ENCODE measurements at places on chromosomes 1 and 21. TPM values are rescaled to one million over a fixed set of nuclear protein-coding genes. Genes with fewer than 3 reads are reported as not detected.

LCE2A gene
- not detected for total RNA-seq

FCRL6 gene
- total RNA-seq, result not detected

CCDC17 gene
- 2.2 TPM for total RNA-seq

TIE1 gene
- 0.28 TPM for total RNA-seq

AZIN2 gene
- 2.4 TPM for total RNA-seq

CGN gene
- total RNA-seq, result 10.2 TPM

DNA sequence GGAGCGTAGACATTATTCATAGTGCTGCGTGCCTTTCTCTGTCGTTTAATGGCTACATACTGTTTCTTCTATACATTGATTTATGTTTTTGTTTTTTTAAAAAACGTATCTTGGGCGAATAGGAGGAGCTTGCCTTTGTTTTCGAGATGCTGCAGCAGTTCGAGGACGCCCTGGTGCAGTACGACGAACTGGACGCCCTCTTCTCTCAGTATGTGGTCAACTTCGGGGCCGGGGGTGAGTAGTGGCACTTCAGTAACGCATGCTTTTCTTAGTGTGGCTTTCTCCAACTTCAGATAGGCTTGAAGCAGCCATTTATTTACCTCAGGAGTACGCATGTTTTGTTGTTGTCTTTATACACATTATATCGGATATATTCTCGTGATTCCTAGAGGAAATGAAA, 46.9 kb downstream of the TRAPPC10 start:
- DNase-seq, result no peak

DNA sequence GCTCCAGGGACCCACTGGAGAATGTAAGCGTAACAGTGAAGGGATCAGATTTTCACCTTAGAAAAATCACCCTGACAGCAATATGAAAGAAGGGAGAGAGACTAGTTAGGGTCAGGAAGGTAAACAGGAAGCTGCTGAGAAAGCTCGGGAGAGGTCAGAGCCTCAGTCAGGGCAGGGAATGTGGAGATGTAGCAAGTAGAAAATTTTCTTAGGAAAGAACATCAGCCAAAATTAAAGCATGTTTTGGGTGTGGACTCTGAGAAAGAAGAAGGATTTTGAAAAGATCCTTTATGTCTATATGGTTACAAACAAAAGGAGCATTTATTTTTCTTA, 16.7 kb upstream of the ERICH3 start:
- no peak for DNase-seq

GRCh38 chr1:205373022-205373797, 16.5 kb upstream of the KLHDC8A start:
- DNase-seq, result no peak

- DNase-seq, result no peak
Observed at GRCh38 chr1:33512226-33513011, 40.0 kb downstream of the ZSCAN20 start.

GRCh38 chr1:9293533-9294404, 1.1 kb downstream of the SPSB1 start:
- DNase-seq, result no peak

DNA sequence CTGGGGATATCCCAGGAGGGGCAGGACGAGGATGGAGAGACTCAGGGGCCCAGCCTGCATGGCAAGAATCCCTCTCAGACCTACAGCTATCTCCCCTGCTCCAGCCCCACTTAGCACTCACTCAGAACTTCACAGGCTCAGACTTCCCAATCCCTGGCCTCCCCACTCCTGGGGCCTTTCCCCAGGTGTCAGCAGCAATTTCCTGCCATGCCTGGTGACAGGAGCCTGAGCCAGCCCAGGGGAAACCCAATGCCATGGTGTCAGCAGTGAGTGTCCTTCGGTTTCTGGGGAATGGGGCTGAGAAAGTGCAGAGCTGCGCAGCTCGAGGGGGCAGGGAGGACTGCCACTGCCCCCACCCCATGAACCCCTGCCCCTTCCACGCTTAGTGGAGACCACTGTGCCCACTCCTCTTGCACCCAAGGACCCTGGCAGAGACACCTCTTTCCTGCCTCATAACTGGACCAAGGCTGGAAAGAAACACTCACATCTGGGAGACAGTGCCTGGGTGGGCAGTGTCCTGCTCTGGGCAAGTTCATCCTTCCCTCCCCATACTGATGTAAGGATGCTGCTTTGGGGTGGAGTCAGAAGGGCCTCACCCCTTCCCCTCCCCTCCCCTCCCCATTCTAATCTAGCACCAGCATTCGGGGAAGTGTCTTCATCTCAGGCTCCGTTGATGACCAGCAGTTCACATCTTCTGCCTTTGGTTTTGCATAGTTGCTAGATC, 17.1 kb upstream of the UBL4B start:
- no peak for DNase-seq

- no peak for DNase-seq
Observed at GRCh38 chr1:222053790-222054294, 312.0 kb upstream of the DUSP10 start.

- no peak for DNase-seq
Observed at GRCh38 chr1:43554444-43554992, 23.8 kb downstream of the PTPRF start.

DNA sequence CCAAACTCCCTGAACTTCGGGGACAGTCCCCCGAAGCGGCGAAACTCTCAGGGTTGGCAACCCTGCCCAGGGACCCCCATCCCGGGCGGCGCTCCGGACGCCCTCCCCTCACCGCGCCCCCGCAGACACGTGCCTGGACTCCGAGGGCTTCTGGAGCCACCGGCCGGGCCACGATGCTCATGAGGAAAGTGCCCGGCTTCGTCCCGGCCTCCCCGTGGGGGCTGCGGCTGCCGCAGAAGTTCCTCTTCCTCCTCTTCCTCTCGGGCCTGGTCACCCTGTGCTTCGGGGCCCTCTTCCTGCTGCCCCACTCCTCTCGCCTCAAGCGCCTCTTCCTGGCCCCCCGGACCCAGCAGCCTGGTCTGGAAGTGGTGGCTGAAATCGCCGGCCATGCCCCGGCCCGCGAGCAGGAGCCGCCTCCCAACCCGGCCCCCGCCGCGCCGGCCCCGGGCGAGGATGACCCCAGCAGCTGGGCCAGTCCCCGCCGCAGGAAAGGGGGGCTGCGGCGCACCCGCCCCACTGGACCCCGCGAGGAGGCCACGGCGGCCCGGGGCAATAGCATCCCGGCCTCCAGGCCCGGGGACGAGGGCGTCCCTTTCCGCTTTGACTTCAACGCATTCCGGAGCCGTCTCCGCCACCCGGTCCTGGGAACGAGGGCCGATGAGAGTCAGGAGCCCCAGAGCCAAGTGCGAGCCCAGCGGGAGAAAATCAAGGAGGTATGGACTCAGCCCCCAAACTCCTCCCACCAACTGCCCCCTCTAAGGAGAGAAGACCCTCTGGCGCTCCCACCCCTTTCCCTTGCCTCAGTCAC, 1.2 kb downstream of the MAN1C1 start:
- DNase-seq, result no peak

DNA sequence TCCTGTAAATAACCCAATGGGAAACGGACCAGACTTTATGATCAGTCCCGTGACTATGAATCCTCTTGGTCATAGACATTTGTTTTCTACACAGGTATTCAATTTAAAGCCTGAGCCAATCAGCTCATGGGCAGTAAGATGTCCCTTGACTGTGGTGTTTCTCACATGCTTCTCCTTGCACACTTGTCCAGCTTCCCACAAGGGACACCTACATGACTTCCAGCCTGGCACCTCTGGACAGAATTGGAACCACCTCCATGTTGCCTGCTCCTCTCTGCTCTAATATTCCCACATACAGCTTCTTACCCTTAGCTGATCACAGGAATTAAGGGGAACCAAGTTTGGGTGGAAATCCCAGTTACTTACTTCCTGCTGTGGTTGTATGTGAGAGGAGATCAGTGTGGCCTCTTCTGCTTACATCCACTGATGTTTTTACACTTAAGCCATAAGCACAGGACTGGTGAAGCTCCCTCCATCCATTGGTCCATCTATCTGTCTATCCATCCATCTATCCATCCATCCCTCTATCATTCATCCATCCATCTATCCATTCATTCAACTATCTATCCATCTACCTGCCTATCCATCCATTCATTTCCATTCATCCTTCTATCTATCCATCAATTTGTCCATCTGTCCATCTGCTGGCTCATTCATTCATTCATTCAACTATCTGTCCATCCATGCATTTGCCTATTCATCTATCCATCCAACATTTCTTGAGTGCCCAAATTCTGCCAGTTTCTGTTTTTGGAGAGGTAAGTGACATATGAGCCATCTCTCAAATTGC, 16.4 kb downstream of the RUNX1 start:
- DNase-seq, result no peak

GRCh38 chr21:35376406-35377135, 327.5 kb upstream of the RUNX1 start:
- no peak for DNase-seq

DNA sequence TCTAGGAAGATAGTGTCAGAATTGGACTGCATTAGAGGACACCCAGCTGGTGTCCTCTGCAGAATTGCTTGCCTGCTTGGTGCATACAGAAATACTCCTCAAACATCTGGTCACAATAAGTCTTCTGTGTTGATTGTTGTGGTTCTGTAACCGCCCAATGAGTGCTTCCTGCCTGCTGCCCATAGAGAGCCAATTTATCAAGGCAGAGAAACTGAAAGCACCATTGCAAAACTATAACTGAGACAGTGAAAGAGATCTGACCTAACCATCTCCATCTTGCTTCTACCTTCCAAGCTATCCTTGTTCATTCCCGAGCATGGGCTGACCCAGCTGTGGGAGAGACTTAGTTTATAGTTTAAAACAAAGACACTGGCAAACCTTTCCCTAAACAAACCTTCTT, 462.4 kb upstream of the RGS18 start:
- DNase-seq, result no peak
